ENCODE measurements at places on chromosomes 6 and 20. TPM values are rescaled to one million over a fixed set of nuclear protein-coding genes. Genes with fewer than 3 reads are reported as not detected.

- DNase-seq, result no peak
Measured at GRCh38 chr6:150236114-150236513, 93.3 kb downstream of the PPP1R14C start.

- DNase-seq, result no peak
Measured at GRCh38 chr6:100226811-100227210, 232.8 kb upstream of the MCHR2 start.

- no peak for DNase-seq
Measured at GRCh38 chr6:84249724-84250123, 22.3 kb upstream of the CEP162 start.

Gene RNGTT
- 10.1 TPM for total RNA-seq

Gene NHLRC1
- 1.6 TPM for total RNA-seq

- no peak for DNase-seq
Measured at GRCh38 chr6:11233673-11234573, 1.5 kb upstream of the NEDD9 start.

Gene MCCD1
- total RNA-seq, result not detected

Gene CAGE1
- total RNA-seq, result 0.06 TPM

GRCh38 chr20:41364967-41365765, 1.5 kb downstream of the EMILIN3 start:
- DNase-seq, result no peak

DNA sequence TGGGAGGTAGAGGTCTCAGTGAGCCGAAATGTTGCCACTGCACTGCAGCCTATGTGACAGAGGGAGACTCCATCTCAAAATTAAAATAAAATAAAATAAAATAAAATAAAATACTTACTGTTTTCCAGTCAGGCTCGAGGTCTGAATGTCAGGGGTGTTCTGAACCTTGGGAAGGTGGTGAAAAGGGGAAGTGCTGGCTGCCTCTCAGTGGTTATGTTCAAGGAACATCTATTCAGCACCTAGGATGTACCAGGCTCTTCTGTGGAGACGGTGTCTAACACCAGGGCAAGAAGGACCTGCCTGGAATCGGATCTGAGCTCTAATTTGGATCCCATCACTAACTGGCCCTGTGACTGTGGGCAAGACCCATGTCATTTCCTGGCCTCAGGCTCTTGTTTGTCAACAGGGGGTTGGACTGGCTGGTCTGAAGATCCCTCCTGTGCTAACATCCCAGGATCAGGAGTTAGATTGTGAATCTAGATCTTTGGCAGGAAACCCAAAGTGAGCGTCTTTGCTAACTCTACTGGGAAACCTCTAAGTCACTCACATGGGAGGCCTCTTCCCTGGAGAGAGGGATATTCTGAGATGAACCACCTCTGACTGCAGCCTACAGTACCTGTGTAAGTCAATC, 63.4 kb upstream of the SIRPG start:
- DNase-seq, result no peak
